Umbilical cord (tissue), 2 donors: ENCODE measurements at places on chromosomes 4 and X.

DNA sequence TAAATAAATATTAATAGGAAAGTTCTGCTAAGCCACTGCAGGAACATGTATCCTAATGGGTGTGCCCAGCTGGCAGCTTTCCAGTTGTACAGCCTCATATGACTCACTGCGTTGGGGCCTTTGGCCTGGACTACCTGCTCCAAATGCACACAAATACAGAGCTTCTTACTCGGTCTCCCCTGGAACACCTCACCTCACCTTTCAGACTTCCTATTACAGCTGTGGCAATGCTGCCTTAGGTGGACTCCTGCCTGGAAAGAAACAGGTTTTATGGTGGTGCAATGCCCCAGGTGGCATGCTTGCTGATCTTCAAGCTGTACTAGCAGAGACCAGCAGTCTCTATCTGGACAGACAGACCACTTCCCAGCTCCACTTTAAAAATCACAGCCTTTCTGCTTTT lies 85.7 kb upstream of the EXOC1L start:
- peak; percentile 79 for DNase-seq

DNA sequence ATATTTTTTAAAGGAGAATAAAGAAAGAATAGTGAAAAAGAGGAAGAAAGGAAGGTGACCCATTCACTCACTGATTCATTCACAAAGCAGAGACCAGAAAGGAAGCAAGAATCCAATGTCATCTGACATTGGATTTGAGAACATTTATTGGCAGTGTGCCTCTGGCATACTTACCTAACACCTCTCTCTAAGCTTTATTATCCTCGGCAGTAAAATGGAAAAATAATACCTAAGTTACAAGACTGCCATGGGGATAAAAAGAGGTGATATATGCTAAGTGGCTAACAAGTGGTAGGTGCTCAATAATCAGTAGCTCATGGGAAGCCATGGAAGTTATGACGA lies 41.6 kb upstream of the PPARGC1A start:
- DNase-seq, result no peak

- DNase-seq, result no peak
Observed at GRCh38 chr4:1449833-1450741, 43.8 kb upstream of the NKX1-1 start.

GRCh38 chrX:150935467-150935866 lies 37.0 kb upstream of the CD99L2 start:
- no peak for DNase-seq

GRCh38 chrX:151019856-151020255 lies 36.7 kb downstream of the HMGB3 start:
- peak; percentile 1 for DNase-seq

DNA sequence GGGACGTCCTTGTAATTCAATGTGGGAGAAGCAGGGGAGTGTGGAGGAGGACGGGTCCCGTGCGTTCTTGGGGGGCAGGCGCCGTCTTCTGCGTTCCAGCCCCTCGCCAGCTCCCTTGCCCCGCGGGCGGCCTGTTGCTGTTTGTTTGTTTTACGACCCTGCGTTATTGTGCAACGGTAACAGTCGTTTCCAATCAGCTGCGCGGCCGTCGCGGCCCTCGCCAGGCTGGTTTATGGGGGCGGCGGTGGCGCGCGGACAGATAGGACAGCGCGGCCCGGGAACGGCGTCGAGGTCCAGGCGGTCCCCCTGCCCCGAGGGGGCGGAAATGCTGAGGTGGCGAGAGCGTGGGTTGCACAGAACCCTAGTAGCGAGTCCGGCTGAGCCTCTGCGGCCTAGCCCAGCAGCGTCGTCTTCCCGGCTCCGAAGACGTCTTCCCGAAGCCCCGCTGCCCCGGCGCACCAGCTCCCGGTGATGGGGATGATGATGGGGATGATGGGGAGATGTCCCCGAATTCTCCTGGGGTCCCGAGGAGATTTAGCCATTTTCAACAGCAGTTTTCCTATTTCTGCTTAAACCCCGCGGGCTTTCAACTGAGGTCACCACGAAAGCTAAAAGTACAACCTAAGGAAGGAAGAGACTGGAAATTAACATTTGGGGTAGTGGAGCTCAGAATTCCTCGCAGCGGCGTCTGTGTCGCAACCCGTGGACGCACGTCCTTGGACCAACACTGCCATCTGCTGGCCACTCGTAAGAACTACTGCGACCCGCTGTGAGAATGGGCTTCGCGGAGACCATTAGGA lies 4.8 kb downstream of the PDGFRA start:
- DNase-seq, result peak; percentile 87

DNA sequence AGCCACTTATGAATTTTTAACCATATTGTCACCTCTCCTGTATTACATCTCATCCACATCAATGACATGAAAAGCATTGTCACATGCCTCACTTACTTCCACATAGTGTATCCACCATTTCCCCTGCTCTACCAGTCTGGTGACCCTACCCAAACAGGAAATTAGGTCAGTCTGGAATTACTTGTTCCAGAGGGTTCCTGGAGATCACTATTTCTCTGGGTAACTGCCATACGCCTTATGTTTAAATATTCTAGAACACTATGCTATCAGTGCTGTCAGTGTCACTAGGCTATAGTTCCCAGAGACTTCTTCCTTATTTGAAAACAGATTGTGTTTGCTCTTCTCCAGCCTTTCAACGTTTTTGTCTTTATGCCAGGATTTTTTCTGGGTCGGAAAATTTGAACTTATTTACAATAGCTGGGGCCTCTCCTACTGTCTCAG lies 15.0 kb downstream of the SRPX2 start:
- DNase-seq, result no peak

DNA sequence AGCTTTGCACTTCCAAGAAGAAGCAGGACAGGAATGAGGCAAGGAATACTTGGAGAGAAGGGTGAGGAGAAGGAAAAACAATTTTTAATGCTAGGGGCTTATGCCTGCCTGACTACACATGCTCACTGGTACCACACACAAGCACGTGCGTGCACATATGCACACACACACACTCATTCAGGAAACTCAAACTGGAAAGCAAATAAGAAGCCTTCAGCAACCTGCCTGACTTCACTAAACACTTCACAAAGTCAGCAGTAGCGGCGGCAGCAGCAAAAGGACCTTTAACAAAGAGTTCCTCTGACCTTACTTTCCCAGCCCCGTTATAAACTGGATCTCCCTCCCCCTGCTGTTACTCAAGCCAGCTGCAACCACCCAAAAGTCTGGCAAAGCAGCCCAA lies 3.3 kb downstream of the ZDHHC9 start:
- DNase-seq, result no peak

DNA sequence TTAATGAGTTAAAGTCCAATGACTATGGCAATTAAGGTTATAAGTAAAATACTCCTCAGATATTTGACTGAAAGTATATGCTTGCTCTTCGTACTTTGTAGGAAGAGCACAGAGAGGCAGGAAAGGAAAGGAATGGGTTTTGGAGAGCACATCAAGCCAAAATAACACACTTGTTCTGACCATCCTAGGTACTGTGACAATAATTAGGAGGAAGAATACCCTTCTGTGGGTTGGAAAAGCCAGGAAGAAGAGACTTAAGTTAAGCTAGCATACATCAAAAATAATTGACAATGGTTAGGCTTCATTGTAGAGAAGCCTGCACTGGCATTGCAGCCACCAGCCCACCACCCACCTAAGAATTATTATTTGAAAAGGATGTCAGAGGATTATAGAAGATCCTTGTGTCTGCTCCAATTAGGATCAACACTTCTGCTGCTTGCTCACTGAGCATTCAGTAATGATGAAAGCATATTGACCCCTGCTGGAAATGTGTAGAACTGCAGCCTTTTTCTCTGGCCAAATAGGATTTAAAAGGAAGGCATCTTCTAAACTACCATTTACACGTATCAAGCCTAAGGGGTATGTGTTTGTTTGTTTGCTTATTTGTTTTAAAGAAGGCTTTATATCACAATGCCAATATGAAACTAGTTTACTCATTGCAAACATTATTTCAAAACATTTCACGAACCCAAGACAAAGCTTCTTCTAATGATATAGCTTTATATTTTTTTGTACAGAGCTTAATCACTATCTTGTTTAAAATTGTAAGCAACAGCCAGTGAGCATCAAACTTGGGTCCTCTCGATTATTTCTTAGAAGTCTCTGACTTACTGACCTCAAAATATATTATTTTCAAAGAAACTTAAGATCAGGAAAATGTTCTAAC lies 286.2 kb upstream of the TET2 start:
- DNase-seq, result peak; percentile 79

GRCh38 chrX:13786048-13786447 lies 30.8 kb downstream of the GPM6B start:
- DNase-seq, result no peak

- DNase-seq, result no peak
Observed at GRCh38 chr4:629636-629914, 4.2 kb downstream of the PDE6B start.

GRCh38 chr4:146054676-146055075 lies 116.1 kb upstream of the ZNF827 start:
- DNase-seq, result no peak

DNA sequence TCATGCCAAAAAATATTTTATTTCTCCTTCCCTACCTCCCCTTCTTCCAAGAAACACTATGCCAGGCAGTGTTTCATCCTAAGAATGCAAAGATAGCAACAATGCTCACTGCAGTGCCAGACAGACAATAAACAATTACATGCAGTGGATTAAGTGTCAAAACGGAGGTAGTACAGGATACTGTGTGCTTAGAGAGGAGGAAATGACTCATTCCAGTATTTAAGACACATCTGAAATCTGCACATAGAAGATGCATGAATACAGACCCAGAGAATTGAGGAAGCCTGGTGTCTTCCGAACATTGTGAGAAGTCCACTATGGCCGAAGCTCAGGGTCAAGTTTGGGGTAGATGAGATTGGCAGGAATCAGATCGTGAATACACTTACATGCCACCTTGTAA lies 326.4 kb downstream of the PPP3CA start:
- DNase-seq, result peak; percentile 5

GRCh38 chr4:53016099-53016820 lies 154.1 kb downstream of the RASL11B start:
- no peak for DNase-seq

DNA sequence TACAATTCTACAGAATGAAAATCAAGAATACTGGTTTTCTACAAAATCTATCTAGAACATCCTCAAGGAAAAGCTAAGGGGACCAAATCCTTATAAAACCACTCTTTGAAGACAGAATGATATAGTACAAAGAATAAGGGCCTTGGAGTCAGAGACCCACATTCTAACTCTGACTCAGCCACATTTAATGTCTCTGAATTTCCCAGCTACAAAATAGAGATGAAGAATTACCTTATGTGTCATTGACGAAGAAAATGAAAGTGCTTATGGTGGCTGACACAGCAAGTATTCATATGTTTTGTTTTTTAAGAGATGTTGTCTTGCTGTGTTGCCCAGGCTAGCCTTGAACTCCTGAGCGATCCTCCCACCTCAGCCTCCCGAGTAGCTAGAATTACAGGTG lies 35.9 kb upstream of the CXorf38 start:
- DNase-seq, result no peak

DNA sequence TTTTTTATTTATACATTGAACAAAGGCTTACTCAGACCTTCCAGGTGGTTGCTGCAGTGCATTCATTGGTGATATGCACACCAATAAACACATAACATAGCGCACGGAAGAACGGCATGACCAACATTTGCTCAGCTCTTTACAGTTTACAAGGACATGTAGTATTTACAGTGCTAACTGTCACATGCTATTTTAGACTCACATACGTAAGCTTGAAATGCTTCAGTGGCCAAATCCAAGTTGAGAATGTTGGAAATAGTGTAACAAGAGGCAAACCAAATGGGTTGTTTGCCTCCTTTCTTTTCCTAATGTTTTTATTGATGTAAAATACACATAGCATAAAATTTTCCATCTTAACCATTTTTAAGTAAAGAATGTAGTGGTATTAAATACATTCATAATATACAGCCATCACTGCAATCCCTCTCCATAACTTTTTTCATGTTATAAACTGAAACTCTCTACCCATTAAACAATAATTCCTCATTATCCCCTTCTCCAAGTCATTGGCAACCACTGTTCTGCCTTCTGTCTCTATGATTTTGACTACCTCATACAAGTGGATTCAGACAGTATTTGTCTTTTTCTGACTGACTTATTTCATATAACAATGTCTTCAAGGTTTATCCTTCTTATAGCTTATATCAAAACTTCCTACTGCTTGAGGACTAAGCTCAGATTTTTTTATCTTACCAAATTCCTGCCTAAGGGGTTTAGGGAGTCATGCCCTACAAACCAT lies 1722.9 kb upstream of the AGA start:
- no peak for DNase-seq

- no peak for DNase-seq
Observed at GRCh38 chr4:139839403-139840031, 173.9 kb downstream of the MGST2 start.

DNA sequence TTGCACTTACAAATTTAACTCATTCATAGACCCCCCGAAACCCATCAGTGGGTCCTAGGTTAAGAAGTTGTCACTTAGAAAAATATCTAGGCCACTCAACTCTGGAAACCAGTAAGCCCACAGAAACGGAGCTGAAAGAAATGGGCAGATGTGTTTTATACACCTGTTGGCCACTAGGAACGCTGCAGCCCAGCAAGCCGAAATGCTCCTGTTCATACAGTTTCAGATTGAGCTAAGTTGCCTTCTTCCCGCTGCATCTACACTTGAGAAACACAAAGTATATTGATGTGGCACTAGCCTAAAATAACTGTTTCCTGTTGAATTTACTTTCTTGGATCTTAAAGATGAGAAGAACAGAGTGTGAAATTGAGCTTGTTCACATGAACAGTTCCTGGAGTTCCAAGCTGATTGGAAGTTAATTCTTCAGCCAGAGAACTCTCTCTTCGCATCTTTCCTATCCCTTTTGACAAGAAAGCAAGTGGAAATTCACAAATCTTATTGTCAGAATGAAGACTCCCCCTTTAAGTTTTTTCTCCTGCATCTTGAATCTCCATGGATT lies 174.1 kb downstream of the RBMX2 start:
- peak; percentile 13 for DNase-seq

DNA sequence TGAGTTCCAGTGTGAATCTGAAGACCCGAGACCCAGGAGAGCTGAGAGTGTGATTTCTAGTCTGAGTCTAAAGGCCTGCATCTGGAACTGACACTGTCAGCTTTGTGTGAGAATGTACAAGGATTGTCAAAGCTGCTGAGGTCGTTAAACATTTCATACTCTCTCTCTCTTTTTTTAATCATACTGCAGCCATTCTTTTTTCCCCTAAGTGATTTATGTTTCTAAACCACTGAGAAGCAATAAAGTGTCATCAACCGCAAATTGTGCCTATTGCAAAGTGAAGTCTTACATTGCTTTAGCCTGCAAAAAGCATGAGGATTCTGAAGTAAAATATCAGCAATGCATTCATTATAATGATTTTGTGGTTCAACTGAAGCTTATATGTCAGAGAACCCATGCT lies 106.0 kb downstream of the ASMT start:
- no peak for DNase-seq

GRCh38 chr4:85595098-85595775 lies 120.3 kb downstream of the ARHGAP24 start:
- no peak for DNase-seq

- DNase-seq, result no peak
Observed at GRCh38 chr4:158769175-158769921, 522 bp downstream of the FNIP2 start.

- peak; percentile 96 for DNase-seq
Observed at GRCh38 chr4:95548738-95549245, at the start of gene UNC5C. Gene UNC5C, minus strand, starts transcription at chr4:95548973.

- DNase-seq, result no peak
Observed at GRCh38 chr4:145784036-145784435, 104.1 kb downstream of the C4orf51 start.
